ENCODE measurements at places on chromosomes 2 and 18. TPM values are rescaled to one million over a fixed set of nuclear protein-coding genes. Genes with fewer than 3 reads are reported as not detected.
A peak's percentile ranks its signal among the peaks of the same experiment; 100 is the strongest.

DNA sequence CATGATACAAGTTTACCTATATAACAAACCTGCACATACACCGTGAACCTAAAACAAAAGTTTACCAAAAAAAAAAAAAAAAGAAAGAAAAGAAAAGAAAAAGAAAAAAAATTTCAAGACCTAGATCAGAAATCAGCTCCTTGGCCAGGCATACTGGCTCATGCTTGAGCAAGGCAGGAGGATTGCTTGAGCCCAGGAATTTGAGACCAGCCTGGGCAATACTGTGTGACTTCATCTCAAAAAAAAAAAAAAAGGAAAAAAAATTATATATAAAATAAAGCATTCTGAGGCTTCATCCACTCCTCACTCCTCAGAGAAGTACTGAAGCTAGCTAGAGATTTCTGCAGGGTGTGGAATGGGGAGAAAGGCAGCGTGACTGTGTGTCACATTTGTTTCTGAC is 11.8 kb upstream of the PROC start:
- ATAC-seq, result no peak

DNA sequence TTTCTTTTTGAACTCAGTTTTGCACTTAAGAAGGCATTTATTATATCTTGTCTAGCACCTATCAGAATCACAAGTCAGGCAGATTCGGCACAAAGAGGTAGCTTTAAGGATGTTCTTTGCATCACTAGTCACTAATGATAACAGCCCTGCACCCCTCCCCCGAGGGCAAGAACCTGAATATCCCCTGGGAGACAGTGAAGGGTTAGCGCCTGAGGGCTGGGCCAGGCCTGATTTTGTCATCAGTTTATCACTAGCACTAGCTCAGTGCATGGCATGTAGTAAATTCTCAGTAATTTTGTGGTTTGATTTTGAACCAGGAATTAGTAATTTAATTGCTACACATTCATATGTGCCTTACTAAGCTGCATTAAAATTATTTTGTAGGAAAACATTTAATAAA is 23.9 kb upstream of the HS6ST1 start:
- ATAC-seq, result no peak

PAX8 gene
- total RNA-seq, result 6.2 TPM

DNA sequence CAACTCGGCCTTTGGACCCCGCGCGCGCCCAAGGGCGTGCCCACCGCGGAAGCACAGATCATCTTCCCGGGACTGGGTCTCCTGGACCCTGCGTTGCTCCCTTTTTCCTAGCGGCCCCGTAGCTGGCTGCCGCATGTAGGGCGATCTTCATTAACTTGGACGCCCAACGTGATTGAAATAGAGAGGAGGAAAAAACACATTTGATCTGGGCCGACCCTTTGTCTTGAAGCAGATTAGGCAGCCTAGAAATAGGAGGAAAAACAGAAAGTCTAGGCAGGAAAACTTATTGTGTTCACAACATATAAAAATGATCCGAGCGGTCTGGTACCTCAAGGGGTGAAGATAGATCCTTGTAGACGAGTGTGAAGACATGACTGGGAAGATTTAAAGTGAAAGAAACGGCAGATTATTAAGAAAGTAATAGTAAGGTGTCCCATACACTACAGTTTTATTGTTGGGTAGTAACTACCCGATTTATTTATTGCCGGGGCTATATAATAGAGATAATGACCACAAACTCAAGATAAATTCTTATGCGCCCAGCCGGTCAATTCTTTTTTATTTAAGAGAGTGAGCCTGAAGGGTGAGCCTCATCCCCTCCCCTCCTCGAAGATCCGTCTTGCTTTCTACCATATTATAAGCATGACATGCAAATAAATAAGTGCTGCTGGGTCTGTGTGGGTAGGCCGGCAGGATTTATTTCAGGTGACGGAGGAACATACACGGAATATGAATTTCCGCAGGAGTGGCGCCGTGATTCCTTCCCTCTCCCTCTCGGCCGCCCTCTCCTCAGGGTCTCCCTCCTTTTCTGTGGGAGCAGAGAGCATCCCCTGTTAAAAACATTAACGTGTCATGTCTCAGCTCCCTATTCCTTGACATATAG is 147.4 kb downstream of the MEIS1 start:
- ATAC-seq, result no peak

- peak; percentile 79 for ATAC-seq
These were observed 64.0 kb upstream of the ZSWIM2 start for GRCh38 chr2:186912979-186913378.

- no peak for ATAC-seq
These were observed 64.7 kb upstream of the RAB6C start for GRCh38 chr2:129914538-129915302.

CXCR4 gene
- 0.92 TPM for total RNA-seq

SPP2 gene
- not detected for total RNA-seq

- no peak for ATAC-seq
These were observed 6.7 kb downstream of the TMBIM1 start for GRCh38 chr2:218285604-218286003.

DNA sequence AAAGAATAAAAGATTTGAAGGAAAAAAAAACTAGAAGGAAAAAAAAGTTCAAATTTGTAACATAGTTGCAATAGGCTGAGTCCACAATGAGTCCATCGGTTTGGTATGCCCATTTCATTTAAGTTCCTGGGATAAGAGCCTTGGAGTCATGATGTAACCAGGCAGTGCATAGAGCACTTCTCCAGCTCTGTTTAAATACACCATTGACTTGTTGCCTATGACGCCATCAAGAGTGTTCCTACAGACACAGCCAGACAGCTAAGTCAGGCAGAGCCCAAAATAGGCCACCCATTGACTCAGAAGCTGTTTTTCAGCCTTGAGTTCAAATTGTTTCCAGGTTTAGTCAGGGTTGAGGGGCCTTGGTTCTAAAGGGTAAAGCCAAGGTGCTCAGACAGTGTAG is 44.9 kb downstream of the SOCS6 start:
- peak; percentile 63 for ATAC-seq

GRCh38 chr2:241706537-241706936 is 4.7 kb downstream of the ING5 start:
- ATAC-seq, result no peak

PRSS56 gene
- not detected for total RNA-seq

REG3G gene
- total RNA-seq, result 0.25 TPM

DNA sequence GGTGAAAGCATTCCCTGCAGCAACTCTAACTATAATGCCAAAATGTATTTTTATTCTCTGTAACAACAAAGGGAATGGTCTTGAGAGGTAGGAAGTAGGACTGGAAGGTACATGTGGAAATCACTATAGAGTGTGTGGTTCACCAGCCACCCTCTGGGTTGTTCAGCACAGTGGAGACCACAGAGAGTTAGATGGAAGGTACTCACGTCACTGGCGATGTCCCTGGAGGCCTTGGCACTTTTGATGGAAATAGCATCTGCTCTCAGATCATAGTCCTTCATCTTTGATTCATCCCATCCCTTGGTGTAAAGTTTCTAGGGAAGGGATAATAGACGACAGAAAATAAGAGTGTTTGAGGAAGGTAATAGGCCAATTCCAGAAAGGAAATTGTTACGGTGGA is 124.0 kb downstream of the NEB start:
- no peak for ATAC-seq

POTEC gene
- 1.0 TPM for total RNA-seq

DNA sequence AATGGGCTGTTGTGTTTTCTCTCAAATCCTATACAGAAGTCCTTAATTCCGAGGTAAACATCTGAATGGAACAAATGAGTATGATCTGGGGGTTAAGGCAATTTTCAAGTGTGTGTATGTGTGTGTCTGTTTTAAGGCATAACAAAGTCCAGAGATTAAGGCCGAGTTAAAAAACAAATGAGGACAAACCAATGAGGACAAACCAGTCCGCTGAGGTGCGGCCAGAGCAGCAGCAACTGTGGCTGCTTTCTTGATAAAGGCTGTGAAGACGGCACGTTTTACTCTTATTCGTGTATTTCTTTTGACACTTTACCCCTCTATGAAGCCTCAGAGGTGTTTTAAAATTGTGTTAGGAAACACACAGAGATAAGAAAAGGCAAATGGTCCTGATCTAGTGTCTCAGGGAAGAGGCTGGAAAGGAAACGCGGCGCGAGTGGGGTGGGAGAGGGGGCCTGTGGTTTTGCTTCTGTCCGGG is 495 bp upstream of the GULP1 start:
- ATAC-seq, result peak; percentile 3

DNA sequence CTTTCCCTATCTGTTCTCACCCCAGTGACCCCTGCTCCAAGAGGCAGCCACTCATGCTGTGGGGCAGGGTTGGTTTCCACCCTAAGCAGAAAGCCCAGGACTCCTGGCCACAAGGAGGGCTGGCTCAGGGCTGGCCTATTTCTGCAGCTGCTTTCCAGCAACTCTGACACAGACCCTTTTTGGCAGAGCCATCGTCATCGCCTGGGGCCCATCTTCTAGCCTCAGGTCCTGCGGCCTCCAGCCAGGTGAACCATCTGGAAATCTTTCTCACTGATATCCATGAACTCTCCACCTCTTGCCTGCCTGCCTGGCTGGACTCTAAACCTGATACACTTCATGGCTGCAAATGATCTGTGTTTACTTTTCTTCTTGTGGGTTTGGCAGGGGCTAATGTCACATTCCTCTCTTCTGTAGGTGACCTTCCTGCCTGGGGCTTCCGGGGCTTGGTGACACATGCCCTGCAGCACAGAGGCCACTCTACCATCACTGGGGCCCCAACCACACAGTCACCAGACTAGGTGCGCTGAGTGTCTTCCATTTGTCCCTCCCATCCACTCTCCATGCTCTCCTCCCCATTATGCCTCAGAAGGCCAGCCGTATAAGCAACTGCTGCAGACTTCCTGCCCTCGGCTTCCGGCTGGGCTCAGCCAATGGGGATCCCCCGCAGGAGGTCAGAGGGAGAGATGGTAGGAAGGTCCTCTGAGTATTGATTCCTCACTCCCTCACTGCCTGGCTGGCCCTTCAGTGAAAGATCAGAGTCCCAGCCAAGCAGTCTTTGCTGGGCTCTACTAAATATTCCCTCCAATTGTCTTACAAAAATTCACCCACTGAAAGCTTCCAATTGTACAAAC is 9.7 kb upstream of the COPS8 start:
- no peak for ATAC-seq

DNA sequence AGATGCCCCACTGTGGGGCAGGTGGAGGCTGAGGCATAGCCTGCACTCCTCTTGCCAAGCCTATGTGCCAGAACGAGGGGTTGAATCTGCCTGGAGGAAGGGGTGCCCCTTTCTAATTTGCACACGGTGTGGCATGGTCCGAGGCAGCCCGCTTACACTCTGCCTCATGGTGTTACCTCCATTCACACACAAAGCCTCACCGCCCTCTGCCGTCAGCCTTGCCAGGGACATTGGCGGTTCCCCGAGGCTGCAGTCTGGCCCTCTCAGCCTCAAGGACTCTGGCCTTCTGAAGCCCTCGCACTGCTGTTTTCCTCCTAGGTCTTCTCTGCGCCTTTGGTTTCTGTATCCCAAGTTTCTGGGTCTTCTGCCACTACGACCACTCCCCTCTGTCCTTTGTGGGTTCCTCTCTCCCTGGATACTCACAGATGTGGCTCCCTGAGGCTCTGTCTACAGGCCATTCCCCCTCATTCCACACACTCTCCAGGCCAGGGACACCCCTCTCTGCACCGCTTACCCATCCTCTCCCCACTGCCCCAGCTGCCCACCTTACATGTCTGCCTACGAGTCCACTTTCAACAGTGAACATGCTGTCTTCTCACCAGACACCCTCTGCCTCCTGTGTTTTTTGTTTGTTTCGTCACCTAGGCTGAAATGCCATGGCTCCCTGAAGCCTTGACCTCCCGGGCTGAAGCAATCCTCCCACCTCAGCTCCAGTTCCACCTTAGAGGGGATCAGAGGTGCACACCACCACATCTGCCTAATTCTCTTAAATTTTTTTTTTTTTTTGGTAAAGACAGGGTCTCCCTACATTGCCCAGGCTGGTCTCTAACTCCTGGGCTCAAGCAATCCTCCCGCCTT is 7.9 kb upstream of the ASPRV1 start:
- no peak for ATAC-seq

- no peak for ATAC-seq
These were observed 38.2 kb downstream of the CELF4 start for GRCh38 chr18:37527395-37527794.

DNA sequence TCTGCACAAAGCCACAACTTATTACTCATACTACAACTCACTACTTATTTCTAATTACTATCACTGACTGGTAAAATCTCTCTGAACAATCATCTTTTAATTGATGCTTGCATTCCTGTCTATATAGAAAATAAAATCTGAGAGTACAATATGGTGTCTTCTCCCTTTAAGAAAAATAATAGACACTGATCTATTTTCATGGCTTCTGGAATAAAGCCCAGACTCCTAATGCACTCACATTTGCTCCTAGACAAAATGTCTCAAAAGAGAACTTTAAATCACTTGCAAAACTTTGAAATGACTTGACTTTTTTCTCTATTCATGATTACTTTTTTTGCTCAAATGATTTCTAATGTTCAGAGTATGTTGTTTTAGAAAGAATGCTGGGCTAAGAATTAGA is 28.7 kb downstream of the ESCO1 start:
- ATAC-seq, result no peak

- ATAC-seq, result no peak
These were observed 77.4 kb upstream of the NPAS2 start for GRCh38 chr2:100742277-100743254.

FBXO36 gene
- total RNA-seq, result 4.7 TPM

- ATAC-seq, result peak; percentile 39
These were observed 16.4 kb downstream of the MAP3K19 start for GRCh38 chr2:135030826-135031225.

SLC23A3 gene
- 0.66 TPM for total RNA-seq

GRCh38 chr2:190408538-190409271 is 550 bp downstream of the MFSD6 start:
- ATAC-seq, result peak; percentile 69

DNA sequence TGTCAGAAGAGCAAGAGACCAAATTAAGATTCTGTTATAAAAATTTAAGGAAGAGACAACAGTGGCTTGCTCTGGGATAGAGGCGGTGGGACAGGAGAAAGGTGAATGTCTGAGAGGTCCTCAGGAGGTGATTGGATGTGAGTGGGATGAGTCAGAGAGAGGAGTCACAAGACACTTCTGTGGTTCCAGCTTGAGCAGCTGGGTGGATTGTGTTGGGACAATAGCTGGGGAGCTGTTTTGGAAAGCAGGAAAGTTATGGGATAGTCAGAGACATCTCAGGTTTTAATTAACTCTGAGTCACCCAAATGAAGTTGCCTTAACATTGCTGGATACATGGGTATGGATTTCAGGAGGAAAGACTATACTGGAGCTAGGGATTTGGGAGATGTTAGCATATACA is 218.0 kb upstream of the TRIB2 start:
- peak; percentile 64 for ATAC-seq

DNA sequence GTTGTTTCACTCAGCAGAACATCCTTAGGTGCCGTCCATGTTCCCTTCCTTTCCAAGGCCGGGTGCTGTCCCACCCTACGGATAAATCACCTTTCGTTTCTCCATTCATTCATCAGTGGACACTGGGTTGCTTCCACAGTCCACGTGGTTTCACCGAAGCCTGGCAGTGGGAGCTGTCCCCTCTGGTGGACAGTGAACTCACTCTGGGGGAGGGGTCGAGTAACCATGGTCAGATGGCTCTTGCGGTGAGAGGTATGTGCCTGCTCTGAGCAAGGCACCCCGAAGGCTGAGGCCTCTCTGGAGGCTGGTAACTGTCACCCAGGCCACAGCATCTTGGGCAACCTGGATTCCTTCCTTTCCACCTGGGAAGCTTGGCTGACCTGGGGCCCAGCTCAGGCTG is 61.5 kb upstream of the TWIST2 start:
- ATAC-seq, result no peak

SLC40A1 gene
- total RNA-seq, result 4.1 TPM

- ATAC-seq, result no peak
These were observed 27.5 kb upstream of the ACVR1 start for GRCh38 chr2:157903626-157904025.

All from motor neuron (in vitro differentiated cells).